ENCODE measurements at places on chromosomes 16 and 17. TPM values are rescaled to one million over a fixed set of nuclear protein-coding genes. Genes with fewer than 3 reads are reported as not detected.

Gene ATF7IP2
- not detected for total RNA-seq

Gene GSPT1
- total RNA-seq = 41.1 TPM

Gene C1QL1
- 0.32 TPM for total RNA-seq

Gene FN3K
- 6.6 TPM for total RNA-seq

Gene HCRT
- not detected for total RNA-seq

Gene SP6
- total RNA-seq = under 0.01 TPM

Gene ABCC12
- total RNA-seq = not detected

Gene CASKIN2
- 3.8 TPM for total RNA-seq

Gene TPSG1
- not detected for total RNA-seq

Gene TTLL6
- not detected for total RNA-seq

Gene ABCA8
- 78.8 TPM for total RNA-seq

Gene PMM2
- 18.5 TPM for total RNA-seq

Gene MEIOC
- not detected for total RNA-seq

Gene FBXW10
- under 0.01 TPM for total RNA-seq

Gene CPHXL2
- total RNA-seq = not detected

Gene RNF112
- total RNA-seq = 0.34 TPM

Gene SMIM22
- total RNA-seq = not detected

Gene TMEM220
- total RNA-seq = 3.3 TPM

Gene ZFHX3
- 4.7 TPM for total RNA-seq

Gene CCL17
- total RNA-seq = not detected

Gene KSR1
- 4.4 TPM for total RNA-seq

Gene SLC16A13
- 0.47 TPM for total RNA-seq

Gene TAT
- total RNA-seq = not detected

Gene SLC16A6
- total RNA-seq = 0.09 TPM
